ENCODE measurements at places on chromosomes 12 and 14. TPM values are rescaled to one million over a fixed set of nuclear protein-coding genes. Genes with fewer than 3 reads are reported as not detected.

DNA sequence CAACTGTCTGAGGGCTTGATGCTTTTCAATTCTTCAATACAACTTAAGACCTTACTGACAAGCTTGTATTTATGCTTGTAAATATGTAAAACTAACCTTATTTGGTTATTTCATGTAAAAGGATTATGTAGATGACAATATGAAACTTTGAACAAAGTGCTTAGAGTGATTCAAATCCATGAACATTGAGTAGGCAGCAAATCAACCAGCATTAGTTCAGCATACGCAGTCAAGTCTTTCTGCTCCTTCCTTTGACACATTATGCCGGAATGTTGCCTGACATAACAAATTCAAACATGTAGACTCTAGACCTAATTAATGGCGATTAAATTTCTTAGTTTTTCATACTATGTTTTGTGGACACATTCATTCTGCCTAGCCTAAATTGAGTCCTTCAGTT, 105.2 kb downstream of the FGD4 start:
- DNase-seq, result no peak

GRCh38 chr14:98278800-98279199, 993.2 kb downstream of the BCL11B start:
- DNase-seq, result no peak

DNA sequence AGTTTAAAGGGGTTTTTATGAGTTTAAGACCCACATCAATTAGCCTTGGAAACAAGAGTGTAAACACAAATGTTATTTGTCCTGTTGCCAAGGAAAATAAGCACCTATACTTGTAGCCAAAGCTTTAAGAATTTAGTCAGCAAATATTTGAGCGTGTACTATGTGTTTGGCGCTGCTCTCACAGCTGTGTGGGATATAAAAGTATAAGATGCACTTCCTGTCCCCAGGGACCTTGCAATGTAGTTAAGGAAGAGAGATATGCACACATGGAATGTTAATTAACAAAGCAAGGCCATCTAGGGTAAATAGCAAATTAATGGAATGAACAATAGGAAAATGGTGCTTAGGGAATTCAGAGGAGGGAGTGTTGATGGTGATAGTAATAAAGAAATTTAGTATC, 134.9 kb upstream of the SRRM4 start:
- DNase-seq, result no peak

GRCh38 chr14:68361231-68361630, 431.6 kb downstream of the ZFP36L1 start:
- no peak for DNase-seq

GRCh38 chr14:76976240-76977005, 52.1 kb downstream of the IRF2BPL start:
- no peak for DNase-seq

The RD3L gene
- not detected for total RNA-seq

The LRTM2 gene
- not detected for total RNA-seq

All from psoas muscle (tissue), 8 donors.